ENCODE measurements at places on chromosomes 3 and 15.

GRCh38 chr3:42610976-42611375 is 10.5 kb downstream of the NKTR start:
- no peak for DNase-seq

- no peak for DNase-seq
These were observed 113.9 kb downstream of the SRGAP3 start for GRCh38 chr3:9135526-9135925.

- DNase-seq = no peak
These were observed 31.7 kb downstream of the CCDC14 start for GRCh38 chr3:123929325-123929724.

DNA sequence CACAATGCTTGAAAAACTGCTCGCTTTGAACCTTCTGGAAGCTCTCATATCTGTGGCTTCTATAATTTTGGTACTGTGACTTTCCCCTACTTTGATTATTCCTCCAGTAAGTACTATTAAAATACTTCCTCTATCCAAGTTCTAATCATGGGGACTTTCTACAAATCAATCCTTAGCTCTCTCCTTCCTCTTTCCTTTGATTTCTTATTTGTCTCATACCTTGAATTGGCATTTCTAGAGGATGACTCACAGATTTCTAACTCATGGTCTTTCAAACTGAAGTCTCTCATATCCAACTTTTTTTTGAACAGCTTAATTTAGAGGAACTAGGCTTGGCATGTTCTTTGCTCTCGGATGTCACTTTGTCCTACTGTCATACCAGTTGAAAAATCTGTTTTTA is 241.8 kb downstream of the TBC1D5 start:
- no peak for DNase-seq

DNA sequence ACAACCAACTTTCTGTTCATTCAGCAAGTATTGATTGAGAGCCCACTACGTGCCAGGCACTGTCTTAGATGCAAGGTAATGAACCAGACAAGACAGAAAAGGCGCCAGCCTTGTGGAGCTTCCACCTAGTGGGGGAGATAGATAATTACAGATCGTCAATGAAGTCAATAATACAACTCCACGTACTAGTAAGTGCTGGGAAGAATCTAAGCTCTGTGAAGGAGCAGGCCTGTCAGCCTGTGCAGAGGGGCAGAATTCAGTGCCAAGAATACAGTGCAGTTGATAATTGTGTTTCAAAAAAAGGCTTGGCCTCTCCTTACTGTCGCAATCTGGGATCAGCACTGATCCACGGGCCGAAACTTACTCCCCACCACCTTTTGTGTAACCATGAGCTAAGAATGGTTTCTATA is 186.3 kb downstream of the FEZF2 start:
- DNase-seq = no peak

DNA sequence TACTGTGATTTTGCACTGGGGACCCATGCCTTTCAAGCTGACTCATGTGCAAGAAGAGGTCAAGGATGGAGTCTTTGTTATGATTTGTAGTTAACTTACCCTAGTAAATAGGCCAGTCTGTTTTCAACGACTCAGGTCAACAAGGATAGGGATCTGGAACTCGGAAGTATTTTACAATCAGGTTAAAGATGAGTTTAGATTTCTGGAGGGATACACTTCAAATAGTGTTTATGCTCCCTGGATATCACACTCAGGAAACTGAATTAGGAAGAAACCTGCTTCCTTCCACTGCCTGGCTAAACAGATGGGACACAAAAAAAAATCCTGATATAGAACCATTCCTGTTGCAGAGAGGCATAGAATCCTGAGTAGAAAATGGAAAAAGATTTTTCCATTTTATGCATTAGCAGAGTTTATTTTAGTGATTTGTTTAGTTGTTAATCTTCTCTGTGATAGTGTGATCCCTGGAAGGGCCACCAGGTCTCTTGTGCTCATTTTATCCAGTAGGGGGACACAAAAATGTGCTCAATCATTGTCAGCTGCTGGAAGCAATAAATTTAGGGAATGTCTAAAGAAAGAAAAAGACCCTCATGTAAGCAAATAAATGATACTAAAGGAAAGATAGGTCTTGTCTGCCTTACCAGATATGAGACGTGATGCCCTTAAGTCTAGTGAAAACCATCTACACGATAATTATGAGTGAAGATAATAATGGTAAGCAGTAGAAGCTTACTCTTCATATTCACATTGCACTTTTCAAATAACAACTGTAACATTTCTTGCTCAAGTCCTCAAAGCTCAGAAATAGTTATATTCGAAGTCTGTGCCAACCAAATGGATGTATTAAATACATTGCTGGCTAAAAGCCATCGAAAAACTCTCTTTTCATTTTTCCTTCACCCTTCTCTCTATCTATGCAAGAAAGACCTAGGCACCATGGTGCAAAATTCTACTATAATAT is 452.1 kb upstream of the KCNMB2 start:
- DNase-seq = no peak

DNA sequence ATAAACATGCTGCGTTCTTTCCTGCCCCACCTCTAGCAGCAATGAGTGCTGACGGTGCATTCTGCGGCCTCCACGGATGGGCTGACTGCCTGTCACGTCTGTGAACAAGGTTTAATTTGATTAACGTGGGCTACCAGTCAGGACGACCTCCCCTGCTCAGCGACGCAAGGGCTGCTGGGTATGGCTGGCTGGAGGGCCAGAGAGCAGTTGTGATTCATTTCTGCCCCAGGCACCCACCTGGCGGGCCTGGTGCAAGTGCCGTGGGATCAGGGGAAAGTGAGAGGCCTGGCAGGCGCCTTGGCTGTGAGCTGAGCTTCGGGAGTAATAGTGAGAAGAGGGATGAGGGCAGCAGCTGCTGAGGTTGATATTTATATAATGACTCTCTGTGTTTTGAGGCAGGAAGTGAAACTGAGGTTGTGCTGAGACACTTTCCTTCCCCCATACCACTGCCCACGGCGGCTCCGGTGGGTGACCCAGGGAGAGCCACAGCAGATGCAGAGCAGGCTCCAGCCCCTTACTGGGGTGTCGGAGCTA is 190.4 kb upstream of the BCL6 start:
- DNase-seq = no peak

DNA sequence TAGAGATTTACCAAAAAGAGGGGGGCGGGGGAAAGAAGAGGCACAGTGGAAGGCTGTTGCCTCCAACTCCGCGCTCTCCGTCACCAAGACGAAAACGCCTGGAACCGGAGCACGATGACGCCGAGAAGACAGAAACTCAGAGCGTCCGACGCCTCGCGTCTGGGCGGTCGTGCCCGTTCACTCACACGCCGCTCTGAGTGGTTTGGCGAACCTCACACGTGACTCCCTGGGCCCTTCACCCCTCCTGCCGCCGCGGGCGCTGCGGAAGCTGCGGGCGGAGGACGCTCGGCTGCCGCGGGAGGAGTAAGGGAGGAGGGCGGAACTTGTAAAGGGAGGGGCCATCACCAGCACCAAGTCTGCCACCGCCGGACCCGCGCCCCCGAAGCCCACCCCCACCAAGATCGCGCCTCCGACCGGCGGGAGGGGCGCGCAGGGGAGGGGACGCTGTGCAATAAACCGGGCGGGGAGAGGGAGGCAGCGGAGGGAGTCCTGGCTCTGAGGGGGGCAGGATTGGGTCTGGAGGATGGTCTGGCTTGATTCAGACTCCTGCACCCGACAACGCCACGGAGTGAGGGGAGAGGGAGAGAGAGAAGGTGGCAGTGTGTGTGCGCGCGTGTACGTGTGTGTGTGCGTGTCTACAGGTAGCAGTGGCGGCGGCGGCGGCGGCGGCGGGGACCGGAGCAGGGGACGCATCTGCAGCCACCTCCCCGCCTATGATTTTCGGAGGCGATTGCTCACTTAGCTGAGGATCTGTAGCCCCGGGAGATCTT is 1.9 kb upstream of the NLGN1 start:
- DNase-seq = no peak

DNA sequence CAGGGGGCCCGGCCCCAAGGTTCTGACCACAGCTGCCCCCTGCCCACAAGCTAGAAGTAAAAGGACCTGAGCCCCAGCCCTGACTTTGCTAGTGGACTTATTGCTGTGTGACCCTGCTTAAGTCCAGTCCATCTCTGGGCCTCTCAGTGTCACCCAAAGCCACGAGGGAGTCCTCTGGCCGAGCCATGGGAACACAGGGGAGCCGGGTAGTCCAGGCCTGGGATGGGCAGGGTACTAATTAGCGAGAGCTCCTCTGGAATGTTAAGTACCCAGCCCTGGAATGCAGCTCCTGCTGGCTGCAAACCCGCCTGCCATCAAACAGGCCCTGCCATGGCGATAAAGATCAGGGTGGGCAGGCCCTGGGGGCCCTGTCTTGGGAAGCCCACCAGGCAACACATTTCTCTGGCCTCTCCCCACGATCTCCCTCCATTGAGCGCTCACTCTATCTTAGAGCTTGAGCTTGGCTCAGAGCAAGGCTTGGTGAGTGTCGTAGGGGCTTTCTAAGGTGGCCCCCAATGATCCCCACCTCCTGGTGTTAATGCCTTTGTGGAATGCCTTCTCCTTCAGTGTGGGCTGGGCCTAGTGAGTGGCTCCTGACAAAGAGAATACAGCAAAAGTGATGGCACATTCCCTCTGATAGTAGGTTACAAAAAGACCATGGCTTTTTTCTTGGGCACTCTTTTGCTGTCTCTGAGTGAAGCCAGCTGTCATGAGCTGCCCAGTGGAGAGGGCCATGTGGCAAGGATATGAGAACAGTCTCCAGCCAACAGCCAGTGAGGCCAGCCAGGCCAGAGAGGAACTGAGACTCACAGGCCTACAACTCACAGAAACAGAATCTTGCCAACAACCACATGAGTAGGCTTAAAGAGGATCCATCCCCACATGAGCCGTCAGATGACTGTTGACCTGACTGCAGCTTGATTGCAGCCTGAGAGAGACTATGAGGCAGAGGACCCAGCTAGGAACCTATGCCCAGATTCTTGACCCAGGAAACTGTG is 133.1 kb downstream of the SMAD6 start:
- no peak for DNase-seq

GRCh38 chr3:2908693-2909351 is 201.4 kb downstream of the IL5RA start:
- DNase-seq = no peak

GRCh38 chr3:23567917-23568316 is 237.8 kb upstream of the UBE2E1 start:
- no peak for DNase-seq

GRCh38 chr15:48556159-48556897 is 89.2 kb downstream of the FBN1 start:
- no peak for DNase-seq

DNA sequence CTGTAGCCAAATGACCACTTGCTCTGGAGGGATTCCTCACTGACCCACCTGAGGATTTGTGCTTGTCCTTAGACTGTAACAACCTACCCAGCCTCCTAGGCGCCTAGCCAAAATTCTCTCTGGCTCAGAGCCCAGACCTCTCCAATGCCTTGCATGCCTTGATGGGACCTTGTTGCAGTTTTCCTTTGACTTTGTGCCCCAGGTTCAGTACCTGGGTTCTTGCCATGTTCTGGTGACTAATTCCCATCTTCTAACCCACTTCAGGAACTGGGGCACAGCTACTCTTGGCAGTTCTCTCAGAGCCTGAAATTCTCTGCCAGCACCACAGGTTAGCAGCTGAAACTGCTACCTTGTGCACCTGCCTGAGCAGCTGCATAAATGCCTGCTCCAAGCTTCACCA is 27.0 kb upstream of the UBE3A start:
- no peak for DNase-seq

DNA sequence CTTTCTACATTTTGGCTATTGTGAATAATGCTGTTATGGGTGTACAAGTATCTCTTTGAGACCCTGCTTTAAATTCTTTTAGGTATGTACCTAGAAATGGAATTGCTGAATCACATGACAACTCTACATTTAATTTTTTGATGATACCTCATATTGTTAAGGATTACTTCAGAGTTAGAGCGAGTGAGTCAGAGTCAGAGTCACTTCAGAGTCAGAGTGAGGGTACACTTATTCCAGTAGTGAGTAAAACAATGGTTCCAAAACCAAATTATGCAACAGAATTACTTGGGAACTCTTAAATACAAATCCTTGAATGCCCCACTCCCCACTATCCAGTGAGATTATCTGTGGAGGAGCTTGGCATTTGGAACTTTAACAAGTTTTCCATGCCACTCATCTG is 50.3 kb upstream of the SNRK start:
- no peak for DNase-seq

GRCh38 chr3:195033531-195034091 is 237.3 kb downstream of the XXYLT1 start:
- no peak for DNase-seq

DNA sequence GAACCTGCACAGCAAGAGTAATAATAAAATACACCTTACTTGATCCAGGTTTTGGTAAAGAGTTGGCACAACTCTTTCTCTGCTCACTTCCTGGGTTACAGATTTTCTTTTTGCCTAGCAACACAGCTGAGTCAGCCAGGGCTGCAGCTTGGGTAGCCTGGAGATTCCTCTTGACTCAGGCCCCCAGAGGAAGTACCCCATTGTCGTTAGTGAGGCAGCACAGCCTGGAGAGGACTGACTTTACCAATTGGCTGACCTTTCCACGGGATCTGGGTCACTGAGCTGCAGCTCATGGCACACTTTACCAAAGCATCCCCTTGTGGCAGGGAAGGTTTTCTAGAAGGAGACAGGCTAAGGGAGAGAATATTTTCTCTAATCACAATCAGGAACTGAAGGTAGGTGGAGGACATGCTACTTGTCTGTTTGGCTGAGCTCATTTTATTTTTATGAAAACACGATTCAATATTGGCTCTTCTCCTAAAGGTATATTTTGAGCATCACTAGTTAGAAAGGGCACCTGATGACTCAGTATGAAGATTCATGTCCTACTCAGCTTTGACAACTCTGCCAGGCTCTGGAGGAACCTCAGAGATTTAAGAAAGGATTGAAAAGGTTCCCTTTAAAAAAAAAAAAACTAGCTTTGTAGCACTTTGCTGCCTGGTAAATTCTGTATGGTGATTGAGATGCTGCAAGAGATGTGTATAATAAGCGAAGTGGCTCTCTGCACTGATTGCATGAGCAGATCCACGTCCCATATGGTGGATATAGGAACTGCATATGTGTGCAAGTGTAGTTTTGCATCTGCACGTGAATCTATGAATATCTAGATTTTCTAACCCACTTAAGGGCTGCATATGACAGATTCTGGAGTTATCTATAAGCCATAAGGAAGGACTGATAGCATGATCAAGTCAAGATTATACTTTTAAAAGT is 124.8 kb downstream of the CHDH start:
- DNase-seq = no peak

DNA sequence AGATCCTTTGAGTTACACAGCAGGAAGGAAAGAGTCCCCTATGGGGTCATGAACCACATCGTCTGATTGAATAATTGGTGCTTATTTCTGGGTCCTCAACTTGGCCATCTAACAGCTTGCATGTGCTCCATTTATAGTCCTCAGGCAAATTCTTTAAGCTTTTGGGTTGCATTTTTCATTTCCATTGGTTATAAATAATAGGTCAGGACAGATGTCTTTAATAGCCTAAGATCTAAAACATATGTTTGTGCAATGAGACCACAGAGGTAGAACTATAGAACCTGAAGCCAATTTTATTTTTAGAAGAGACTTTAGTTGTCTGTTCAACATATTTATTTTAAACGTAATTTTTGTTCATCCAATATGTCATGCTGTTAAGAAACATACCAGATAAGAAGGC is 43.2 kb downstream of the CD200R1L start:
- no peak for DNase-seq
